ENCODE measurements at places on chromosomes 11 and 22. TPM values are rescaled to one million over a fixed set of nuclear protein-coding genes. Genes with fewer than 3 reads are reported as not detected.

DNA sequence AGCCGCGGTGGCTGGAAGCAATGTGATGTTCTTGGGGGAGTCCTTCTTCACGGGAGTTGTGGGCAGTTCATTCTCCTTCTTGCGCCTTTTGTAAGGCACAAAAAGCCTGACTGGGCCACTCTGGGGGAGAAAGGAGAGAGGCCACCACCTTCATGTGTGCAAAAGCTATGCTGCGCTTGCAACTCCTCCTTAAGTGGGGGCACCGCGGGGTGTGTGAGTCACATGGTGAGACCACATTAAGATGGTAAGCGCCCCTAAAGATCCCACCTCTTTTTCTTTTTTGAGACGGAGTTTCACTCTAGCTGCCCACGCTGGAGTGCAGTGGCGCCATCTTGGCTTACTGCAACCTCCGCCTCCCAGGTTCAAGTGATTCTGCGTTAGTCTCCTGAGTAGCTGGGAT lies 14.1 kb downstream of the DEAF1 start:
- H3K36me3 ChIP-seq = peaks cover 45% of the 10 kb centered on the region
- no peaks in the 10 kb centered on the region for H3K4me1 ChIP-seq
- DNase-seq = no peak
- no peaks in the 10 kb centered on the region for H3K27me3 ChIP-seq

Gene SLC25A45
- 19.4 TPM for total RNA-seq

Gene SMIM35
- total RNA-seq = 0.45 TPM

- peaks cover 32% of the 10 kb centered on the region for H3K4me1 ChIP-seq
- H3K27ac ChIP-seq = no peak overlapping the region
- no peak for DNase-seq
- H3K27me3 ChIP-seq = peaks cover 2% of the 10 kb centered on the region
- no peaks in the 10 kb centered on the region for H3K36me3 ChIP-seq
- no peak overlapping the region for H3K4me3 ChIP-seq
Measured at GRCh38 chr11:128195756-128196155, 391.6 kb downstream of the ETS1 start.

DNA sequence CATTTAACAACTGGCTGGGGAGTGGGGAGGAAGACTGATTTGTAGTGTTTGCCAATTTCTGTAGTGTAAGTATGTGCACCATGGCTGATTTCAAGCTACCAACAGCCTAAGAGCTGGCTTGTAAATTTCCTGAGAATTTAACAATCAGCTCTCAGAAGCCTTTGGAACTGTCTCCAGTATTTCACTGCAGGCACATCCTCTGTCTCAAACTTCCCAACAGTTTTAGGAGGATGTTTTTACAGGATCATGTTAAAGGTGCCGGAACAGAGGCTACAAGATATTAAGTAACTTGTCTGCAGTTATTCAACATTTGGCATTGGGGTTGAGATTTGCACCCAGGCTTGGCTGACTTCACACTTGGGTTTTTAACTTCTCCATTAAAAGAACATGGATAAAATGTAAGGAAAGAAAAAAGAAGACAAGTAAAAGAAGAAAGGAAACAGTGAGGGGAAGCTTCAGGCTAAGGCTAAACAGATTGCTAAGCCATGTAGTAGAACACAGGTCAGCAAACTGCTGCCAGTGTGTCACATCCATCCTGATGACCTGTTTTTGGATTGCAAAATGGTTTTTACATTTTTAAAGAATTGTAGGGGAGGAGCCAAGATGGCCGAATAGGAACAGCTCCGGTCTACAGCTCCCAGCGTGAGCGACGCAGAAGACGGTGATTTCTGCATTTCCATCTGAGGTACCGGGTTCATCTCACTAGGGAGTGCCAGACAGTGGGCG lies 204.8 kb upstream of the SESN3 start:
- no peak overlapping the region for H3K27ac ChIP-seq
- no peak for DNase-seq
- peaks cover 7% of the 10 kb centered on the region for H3K4me1 ChIP-seq
- no peak overlapping the region for H3K4me3 ChIP-seq
- H3K36me3 ChIP-seq = no peaks in the 10 kb centered on the region

Gene CRYBB1
- 1.2 TPM for total RNA-seq

GRCh38 chr11:129440028-129440713 lies 64.5 kb downstream of the BARX2 start:
- peaks cover under 1% of the 10 kb centered on the region for H3K4me1 ChIP-seq
- no peak overlapping the region for H3K27ac ChIP-seq
- H3K36me3 ChIP-seq = no peaks in the 10 kb centered on the region
- no peak overlapping the region for H3K4me3 ChIP-seq

DNA sequence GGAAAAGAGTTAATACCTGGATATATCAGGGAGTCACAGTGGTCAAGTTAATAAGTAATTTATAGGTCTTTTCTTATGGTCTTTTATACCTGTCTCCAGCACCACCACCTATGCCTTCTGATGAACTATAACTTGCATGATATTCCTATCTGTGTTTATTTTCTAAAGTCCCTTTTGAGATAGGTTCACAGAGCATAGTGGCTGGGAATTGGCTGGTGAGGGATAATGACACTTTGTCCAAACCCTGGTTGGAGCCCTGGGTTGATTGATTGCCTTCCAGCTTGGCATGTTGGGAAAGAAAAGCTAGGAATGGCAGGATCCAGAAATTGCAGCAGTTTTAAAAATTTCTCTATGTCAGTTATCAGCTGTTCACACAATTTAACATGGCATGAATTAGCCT lies 23.2 kb downstream of the HIPK3 start:
- DNase-seq = no peak
- H3K27me3 ChIP-seq = no peaks in the 10 kb centered on the region
- peaks cover 2% of the 10 kb centered on the region for H3K4me1 ChIP-seq
- no peak overlapping the region for H3K27ac ChIP-seq
- no peak overlapping the region for H3K4me3 ChIP-seq

- H3K27ac ChIP-seq = no peak overlapping the region
- H3K4me1 ChIP-seq = no peaks in the 10 kb centered on the region
- H3K36me3 ChIP-seq = no peaks in the 10 kb centered on the region
- H3K27me3 ChIP-seq = peaks cover 22% of the 10 kb centered on the region
- DNase-seq = no peak
Measured at GRCh38 chr11:63404161-63404935, 34.8 kb downstream of the SLC22A9 start.

- DNase-seq = no peak
- H3K4me1 ChIP-seq = peaks cover 54% of the 10 kb centered on the region
- no peak overlapping the region for H3K27ac ChIP-seq
- H3K27me3 ChIP-seq = no peaks in the 10 kb centered on the region
- H3K36me3 ChIP-seq = peaks cover 90% of the 10 kb centered on the region
Measured at GRCh38 chr22:20573833-20574615, 66.6 kb downstream of the MED15 start.
